ENCODE measurements at places on chromosomes 16 and 17.

GRCh38 chr17:3626831-3627768, 8.9 kb downstream of the SHPK start:
- no peak for DNase-seq

DNA sequence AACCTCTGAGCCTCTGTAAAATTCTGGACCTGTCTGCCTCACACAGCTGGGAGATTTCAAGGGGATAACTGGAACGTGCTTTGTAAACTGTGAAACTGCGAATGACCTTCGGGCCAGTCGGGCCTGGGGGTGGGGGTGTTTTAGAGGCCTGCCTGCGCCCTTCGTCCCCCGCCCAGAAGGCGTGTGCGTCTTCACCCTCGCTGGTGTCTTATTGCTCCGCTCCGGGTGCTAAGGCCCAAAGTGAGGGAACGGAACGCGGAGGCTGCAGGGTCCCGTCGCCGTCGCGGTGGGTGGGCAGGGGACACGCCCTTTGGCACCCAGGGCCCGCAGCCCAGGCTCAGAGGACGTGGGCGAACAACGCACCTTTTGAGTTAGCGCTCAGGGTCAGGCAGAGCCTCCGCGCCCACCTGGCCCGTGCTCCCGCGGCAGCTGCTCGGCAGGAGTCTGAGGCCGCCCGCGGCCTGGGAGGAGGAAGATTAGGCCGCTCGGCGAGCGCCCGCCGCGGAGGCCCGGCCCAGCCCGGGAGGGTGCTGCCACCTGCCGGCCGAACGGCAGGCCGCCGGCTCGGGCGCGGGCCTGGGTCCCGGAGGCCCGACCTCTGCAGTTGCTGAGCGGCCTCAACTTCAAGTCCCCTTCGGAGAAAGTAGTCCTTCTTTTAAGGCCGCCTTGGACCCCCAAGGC, 29.7 kb downstream of the DCAKD start:
- peak; percentile 72 for DNase-seq

- DNase-seq: no peak
Observed at GRCh38 chr17:72498364-72499210, 377.8 kb downstream of the SOX9 start.

DNA sequence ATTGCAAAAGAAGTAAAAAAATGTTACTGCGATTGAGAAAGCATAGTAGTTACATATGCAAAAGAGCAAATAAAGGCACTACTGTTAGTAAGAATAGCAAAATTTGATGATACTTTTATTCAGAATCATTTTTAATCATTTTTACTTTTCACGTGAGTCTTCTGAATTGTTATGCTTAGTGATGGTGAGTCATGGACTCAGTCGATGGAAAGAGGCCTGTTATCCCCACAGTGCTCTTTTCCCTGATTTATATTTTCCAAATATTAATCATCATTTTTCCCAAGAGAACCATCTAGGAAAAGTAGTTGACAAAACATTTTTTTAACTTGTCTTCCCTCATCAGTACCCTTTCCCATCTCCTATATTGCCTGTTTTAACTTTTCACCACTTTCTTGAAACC, 181.1 kb downstream of the CHD9 start:
- no peak for DNase-seq

GRCh38 chr17:31488264-31488981, 96.9 kb downstream of the RAB11FIP4 start:
- peak; percentile 74 for DNase-seq

DNA sequence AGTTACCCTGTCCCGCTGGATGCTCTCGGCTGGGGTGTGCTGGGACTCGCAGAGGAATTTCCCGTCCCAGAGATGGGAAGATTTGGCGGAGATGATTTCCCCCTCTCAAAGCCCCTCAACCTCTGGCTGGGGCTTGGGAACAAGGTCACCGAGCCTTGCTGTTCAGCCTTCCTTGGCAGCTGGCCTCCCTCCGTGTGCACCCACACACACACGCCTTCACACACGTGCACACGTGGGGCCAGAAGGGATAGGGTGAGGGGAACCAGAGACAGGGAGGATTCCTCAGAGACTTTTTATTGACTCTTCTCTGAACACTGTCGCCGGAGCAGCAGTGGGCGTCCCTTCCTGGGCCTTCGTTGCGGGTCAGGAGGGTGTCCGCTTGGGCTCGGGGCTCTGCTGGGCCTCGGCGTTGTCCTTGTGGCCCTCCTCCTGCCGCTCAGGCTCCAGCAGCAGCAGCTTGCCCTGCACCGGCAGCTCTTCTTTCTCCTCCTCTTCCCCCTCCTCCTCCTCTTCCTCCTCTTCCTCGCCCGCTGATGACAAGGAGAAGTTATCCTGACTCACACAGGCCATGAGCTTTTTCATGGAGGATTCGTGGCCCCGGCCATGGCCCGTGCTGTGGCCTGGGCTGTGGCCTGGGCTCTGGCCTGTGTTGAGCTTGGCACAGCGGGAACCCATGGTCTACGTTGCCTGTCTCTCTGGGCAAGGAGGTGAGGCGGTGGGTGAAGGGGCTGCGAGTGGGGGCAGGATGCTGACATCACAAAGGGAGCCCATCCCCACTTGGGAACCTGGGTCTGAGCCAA, at the start of gene PRM3:
TSS of gene PRM3 (minus strand) at position 709 of the 800 bp plus-strand sequence. CDS start at position 675, 34 bp downstream.
- no peak for DNase-seq

- peak; percentile 98 for DNase-seq
Observed at GRCh38 chr17:81254955-81255717, 16.0 kb downstream of the NDUFAF8 start.

DNA sequence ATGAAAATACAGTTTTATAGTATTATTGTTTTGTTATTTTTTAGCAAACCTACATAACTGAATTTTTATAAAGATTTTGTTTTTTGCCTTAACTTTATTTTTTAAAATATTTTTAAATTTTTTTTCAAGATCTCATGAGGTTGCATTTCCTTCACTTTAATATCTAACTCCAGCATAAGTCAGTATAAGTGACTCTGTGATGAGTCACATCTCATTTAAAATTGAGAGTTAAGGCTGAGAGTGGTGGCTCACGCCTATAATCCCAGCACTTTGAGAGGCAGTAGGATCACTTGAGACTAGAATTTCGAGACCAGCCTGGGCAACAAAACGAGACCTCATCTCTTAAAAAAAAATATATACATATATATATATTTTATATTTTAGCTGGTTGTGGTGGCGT, 44.0 kb downstream of the NLK start:
- no peak for DNase-seq

GRCh38 chr17:77288115-77288619, 147.4 kb downstream of the SEC14L1 start:
- no peak for DNase-seq

DNA sequence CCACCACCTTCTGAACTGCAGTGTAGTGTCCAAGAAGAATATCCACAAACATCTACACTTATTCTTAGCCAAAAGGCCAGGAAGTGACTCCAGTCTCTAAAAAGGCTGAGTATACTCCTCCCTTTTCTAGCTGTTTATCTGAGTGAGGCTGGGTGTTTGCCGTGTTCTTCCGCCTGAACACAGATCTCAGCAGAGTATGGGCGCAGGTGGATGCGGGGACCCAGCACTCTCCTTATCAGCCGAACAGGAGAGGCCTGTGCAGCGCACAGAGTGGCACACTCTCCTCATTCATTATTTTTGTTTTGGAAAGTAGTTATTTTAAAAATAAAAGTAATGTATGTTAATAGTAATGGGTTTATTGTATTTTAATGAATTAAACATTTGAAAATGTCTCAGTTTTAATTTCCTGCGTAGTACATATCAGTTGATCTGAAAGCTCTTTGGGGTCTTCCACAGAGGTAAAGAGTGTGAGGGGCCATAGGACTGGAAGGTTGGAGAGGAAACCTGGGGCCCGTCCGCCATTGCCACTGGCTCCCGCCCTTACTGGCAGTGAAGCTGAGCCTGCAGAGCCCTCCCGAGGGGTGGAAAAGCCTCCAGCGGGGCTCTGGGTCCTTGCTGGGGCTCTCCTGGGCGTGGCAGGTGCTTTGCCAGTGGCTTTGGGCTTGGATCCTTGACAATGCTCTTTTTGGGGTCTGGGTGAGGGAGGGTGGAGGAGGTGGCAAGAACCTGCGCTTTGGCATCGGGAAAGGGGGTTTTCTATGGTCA, 53.8 kb downstream of the PDPK1 start:
- DNase-seq: no peak

- DNase-seq: peak; percentile 19
Observed at GRCh38 chr17:32609085-32609484, 122.3 kb downstream of the CDK5R1 start.

DNA sequence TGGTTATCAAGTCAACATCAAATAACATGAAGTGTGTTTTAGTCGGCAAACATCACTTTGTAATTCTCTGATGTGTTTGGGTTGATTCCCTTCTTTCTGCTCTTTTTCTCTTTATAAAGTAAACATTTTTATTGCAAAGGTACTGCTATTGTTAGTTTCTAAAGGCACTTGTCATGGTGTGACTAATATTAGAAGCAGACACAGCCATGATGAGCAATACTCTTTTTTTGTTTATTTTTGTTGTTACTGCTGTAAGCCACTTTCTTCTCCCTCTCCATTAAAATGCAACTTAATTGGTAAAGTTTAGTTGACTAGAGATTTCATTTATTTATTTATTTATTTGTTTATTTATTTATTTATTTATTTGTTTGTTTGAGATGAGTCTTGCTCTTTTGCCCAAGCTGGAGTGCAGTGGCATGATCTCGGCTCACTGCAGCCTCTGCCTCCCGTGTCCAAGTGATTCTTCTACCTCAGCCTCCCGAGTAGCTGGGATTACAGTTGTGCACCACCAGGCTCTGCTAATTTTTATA, 424.7 kb downstream of the WWOX start:
- DNase-seq: no peak

GRCh38 chr17:51674579-51675255, 414.4 kb downstream of the UTP18 start:
- DNase-seq: peak; percentile 40

DNA sequence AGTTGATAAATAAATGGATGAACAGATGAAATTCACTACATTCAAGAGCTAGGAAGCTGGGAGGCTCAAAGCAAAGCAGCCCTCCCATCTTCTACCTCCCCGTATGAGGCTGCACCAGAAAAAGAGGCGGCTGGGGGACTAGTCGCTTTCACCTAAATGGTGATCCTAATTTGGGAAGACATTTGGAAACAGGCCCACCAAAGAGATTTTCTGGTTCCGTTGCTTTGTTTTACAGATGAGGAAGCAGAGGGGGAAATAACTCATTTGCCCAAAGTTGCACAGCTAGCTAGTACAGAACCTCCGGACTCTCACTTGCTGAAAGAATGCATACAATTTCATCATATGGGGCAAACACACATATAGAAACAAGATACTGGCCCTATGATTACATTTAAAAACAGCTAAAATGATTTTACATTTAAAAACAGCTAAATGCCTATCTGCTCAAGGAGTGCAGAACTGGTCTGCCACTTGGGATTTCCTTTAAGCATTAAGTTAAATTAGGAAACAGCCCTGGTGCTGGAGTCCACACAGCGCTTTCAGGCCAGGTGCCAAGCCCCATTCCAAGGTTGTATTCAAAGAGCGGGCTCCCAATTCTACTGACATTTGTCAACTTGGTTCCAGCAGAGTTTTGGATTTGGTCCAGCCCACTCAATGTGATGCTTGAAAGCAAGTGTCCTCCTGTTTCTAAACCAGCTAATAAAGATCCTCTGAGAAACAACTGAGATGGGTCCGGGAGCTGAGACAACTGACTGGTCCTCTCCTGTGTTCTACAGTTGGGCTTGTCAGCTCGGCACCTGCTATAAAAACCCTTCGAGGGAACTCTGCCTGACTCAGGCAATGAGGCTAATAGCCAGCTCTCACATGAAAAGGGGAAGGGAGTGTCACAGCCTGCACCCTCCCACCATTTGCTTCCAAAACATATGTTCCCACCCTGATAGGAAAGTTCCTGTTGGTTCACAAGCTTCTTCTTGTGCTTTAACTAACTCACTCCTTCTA, 11.7 kb downstream of the ERN1 start:
- DNase-seq: peak; percentile 61

DNA sequence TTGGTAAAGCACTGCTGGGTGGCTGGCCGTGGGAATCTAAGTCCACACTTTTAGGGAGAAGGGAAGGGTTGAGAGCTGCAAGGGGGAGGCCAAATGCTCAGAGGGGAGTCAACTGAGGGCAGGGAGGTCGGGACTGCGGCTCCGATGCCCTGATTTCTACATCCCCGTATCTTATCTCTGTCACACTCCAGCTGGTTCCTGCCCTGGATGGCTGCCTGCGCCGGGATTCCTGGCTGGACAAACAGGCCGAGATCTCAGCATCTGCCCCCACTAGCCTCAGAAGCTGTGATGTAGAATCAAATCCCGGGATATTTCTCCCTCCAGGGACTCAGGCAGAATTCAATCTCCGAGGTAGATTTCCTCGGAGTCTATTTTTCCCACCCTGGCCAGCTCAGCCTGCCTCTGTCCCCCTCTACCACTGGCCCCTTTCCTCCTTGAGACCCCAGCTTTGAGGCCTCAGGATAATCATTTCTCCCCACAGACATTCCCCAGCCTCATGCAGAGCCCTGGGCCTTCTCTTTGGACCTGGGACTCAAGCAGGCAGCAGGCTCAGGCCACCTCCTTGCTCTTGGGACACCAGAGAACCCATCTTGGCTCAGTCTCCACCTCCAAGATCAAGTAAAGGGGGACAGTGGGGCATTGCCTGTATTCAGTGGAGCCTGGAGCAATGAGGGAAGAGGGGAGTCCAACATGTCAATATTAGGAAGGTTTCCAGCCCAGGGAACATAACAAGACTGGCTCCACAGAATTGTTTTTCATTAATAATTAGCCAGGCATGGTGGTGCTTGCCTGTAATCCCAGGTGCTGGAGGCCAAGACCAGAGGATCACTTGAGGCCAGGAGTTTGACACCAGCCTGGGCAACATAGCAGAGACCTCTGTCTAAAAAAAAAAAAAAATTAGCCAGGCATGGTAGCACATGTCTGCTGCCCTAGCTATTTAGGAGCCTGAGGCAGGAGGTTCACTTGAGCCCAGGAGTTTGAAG, 1.8 kb downstream of the SHBG start:
- DNase-seq: no peak

DNA sequence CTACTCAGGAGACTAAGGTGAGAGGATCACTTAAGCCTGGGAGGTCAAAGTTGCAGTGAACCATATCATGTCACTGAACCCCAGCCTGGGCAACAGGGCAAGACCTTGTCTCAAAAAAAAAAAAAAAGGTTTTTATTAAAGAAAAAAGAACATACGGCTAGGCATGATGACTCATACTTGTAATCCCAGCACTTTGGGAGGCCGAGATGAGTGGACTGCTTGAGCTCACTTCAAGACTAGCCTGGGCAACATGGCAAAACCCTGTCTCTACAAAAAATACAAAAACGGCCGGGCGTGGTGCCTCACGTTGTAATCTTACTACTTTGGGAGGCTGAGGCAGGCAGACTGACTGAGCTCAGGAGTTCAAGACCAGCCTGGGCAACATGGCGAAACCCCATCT, 38.4 kb downstream of the RANBP10 start:
- no peak for DNase-seq

GRCh38 chr16:2784358-2785100, 2.8 kb downstream of the PRSS33 start:
- no peak for DNase-seq

- DNase-seq: peak; percentile 67
Observed at GRCh38 chr16:4529085-4530060, 9.2 kb downstream of the CDIP1 start.

GRCh38 chr17:333626-334396, 18.8 kb downstream of the RPH3AL start:
- no peak for DNase-seq

- DNase-seq: no peak
Observed at GRCh38 chr17:51189628-51190027, 23.4 kb downstream of the NME2 start.

Data from NCI-H146 (cell line).